ENCODE measurements at places on chromosomes 16 and 17.

DNA sequence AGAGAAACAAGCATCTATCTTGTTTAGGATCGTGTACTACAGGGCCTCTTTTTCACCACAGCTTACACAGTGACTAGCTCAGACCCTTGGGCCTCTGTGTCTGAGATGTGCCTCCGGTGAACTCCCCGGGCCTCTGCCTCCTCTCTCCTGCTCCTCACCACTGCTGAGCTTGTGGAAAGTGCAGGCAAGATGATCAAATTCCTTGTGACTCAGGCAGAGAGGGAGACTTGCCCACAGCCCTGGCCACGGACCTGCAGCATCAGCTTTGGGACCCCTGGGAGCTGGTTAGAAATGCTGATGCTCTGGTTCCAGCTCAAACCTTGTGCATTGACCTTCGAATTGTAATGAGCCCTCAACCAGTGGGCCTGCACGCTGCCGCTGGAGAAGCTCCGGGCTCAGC lies 79.8 kb downstream of the ZDHHC7 start:
- DNase-seq: no peak

- no peak for DNase-seq
Measured at GRCh38 chr17:29838961-29839360, 91.1 kb downstream of the SSH2 start.

DNA sequence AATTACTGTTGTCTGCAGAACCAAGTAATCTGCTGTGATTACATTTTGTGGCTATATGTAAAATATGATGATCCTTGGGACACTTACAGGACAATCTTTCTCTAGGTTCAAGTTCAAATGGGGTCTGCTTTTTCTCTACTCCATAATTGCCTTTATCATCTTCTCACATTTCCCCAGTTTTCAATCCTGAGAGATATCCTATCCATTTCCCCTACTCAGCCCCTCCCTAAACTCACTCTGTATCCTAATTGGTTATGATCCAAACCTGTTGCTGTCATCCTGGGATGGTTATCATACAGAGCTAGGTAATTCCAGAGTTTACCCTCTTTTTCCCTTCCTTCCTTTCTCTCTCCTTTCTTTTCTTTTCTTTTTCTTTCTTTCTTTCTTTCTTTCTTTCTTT lies 100.5 kb upstream of the ELAC2 start:
- no peak for DNase-seq

DNA sequence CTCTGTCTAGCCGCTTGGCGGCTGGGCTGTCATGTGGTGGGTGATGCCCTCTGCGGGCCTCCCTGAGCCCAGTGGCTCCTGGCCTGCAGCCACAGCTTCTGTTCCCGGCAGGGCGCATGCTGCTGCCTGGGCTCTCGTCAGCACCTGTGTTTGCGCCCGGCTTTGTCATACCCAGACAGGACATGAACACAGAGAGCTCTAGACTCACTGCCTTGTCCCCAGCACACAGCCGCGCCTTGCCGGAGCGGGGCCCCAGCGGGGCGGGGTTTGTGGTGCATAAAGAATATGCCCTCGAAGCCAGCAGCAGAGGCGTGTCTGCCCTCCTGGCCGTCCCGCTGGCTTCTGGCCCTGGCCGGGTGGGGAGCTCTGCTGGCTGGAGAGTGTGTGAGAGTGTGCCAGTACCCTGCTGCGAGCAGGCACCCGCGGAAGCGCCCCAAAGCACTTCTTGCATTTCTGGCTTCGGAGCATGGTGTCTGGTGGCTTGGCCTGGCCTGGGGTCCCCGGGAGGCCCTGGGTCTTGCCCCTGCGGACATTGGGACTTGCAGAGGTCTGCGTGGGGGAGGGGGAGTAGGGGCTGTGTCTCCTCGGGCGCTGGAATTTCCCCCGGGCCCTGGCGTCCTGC lies 14.4 kb downstream of the ASPSCR1 start:
- DNase-seq: no peak

DNA sequence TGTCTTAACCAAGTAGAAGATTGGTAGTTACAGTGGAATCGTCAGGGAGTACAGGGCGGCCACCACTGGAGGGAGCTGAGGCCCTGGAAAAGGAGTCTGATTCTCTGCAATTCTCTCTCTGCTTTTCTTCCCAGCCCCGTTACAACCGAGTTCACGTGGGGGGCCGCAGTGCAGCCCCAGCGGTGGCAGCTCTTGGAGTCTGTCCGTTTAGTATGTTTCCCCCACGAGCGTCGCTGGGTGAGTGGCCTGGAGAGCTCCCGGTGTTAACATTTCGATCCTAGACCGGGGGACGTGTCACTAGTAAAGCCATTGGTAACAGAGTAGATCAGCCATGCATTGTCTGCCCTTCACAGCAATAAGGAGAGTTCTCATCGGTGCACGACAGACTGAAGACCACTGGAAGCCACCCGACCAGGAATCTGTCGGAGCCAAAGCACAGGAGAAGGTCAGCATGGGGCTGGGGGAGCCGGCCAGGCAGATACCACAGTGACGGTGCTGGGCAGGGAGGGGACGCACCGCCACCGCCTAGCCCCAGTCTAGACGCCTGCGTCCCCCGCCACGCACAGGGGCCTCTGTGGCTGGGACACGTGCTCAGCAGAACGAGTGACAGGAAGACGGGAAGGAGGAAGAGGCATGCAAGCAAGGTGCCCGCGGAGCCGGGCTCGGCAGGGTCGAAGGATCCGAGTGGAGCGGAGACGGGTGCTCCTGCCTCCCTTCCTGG lies 15.7 kb downstream of the SLC16A3 start:
- DNase-seq: no peak

GRCh38 chr17:71760062-71760720 lies 360.6 kb upstream of the SOX9 start:
- DNase-seq: no peak

DNA sequence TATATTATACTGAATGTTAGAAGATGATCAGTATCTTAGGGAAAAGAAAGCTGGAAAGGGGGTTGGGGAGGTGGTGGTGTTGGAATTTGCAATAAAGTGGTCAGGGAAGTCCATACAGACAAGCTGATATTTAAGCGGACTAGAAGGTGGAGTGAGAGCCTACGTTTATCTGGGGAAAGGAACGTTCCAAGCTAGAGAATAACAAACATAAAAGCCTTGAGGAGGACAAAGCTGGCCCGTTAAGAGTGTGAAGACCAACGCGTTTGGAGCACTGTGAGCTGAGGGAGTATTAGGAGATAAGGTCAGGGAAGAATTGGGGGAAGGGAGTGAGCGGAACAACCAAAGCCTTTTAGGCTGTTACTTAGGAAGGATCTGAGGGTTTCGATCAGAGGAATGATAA lies 1.4 kb downstream of the DDX42 start:
- DNase-seq: no peak

- DNase-seq: no peak
Measured at GRCh38 chr17:7916385-7916682, 245 bp upstream of the RNF227 start.

- no peak for DNase-seq
Measured at GRCh38 chr17:18144855-18145254, 36.3 kb downstream of the MYO15A start.

DNA sequence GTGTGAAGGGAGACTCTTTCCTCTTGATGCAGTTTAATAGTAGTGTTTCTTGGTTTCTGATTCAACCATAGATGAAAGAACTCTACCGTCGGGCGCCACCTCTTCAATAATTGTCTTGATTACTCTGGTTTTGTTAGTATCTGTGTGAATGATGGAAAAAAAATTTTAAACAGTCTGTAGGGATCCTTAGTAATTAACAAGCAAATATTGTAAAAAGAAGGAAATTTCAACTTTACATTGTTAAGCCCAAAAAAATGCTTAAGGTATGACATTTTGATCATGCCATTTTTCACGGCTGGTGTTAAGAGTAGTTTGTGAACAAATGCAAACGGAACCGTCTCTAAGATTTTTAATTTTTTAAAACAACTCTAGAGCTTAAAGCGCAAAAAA lies 4.1 kb downstream of the KRT10 start:
- DNase-seq: no peak

DNA sequence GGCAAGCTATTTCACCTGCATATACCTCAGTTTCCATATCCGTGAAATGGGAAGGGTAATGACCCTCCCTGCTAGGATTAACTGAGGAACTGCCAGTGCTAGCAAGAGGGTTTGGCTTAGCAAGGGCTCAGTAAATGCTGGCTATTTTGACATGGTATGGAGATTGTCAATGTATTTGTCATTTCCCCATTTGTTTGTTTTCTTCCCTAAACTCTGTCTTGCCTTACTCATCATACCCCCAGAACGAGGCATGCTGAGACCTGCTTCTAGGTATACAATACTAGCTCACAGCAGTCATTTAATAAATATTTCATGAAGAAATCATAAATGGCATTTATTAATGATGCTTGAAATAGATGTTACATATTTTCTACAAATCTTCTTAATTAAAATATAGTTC lies 124.0 kb downstream of the DYNLRB2 start:
- no peak for DNase-seq

- no peak for DNase-seq
Measured at GRCh38 chr16:86321491-86321890, 188.8 kb upstream of the FOXF1 start.

- DNase-seq: no peak
Measured at GRCh38 chr17:49401971-49402611, 12.6 kb downstream of the PHB1 start.

DNA sequence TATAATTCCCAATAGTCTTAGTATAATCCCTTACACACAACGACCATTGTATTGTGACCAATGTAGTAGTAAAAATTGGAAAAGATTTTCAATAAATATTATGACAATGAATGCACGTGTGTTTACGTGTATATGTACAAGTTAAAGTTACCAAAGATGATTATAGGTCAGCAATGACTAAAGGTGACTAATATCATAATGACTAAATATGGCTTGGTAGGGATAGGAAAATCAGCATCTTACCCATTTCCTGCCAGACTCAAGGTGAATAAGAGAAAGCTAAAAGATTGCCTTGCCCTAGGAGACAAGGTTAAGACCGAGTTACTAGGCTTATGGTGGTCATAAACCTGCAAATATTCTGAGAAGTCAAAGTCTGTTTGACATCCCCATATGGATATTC lies 34.4 kb downstream of the CPD start:
- no peak for DNase-seq

GRCh38 chr17:63682981-63683380 lies 16.9 kb downstream of the LIMD2 start:
- no peak for DNase-seq

DNA sequence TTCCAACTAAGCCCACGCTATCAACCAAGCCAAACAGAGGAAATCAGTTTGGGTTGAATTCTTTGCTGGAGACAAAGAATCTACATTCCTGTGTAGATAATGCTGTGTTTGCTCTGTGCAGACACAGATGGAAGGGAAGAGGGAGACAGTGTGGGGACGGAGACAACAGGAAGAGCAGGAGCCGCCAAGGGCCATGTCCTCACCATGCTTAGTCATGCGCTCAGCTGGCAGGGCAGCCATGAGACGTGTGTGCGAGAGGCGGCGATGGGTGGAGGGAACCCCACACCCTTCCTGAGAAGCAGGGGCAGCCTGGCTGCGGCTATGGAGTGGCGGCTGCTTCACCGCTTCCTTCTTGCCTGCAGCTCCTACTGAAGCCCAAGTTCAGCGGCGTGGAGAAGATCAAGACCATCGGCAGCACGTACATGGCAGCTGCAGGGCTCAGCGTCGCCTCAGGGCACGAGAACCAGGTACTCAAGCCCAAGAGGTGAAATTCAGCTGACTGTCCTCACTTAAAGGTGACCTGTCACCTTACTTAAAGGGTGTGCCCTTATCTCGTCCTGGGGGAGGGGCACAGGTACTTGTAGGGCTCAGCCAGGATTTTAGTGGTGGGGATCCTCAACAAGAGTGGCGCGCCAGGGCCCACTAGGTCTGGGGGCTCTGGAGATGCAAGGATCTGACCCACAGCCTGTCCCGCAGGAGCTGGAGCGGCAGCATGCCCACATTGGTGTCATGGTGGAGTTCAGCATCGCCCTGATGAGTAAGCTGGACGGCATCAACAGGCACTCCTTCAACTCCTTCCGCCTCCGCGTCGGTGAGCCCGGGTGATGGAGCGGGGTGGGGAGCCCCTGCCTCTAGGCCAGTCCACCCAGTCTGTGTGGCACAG lies 47.5 kb downstream of the ADCY7 start:
- peak; percentile 43 for DNase-seq

DNA sequence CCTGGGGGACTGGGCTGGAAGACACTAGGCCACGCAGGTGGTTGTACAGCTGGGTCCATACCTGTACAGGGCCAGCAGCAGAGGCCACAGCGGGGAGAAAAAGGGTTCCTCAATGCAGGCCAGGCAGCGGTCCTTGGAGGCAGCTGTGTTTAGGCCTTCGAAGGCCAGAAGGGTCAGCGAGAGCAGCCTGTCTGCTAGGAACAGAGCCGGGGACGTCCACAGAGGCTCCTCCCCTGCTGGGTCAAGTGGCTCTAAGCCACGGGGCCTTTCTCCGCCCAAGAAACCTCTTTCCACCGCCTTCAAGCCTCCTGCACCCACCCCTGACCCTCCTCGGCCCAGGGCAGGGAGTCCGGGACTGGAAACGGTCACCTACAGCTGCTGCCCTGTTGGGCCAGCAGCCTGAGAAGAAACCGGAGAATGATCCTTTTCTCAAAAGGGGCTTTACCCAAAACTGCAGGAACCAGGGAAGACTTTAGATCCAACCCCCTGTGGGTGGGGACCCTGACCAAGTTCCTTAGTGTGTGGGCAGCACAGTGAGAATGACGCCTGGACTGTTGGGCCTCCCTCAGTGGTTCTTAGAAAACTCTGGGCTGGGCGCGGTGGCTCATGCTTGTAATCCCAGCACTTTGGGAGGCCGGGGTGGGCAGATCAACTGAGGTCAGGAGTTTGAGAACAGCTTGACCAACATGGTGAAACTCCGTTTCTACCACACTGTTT lies 8.4 kb upstream of the SPATA2L start:
- DNase-seq: no peak

DNA sequence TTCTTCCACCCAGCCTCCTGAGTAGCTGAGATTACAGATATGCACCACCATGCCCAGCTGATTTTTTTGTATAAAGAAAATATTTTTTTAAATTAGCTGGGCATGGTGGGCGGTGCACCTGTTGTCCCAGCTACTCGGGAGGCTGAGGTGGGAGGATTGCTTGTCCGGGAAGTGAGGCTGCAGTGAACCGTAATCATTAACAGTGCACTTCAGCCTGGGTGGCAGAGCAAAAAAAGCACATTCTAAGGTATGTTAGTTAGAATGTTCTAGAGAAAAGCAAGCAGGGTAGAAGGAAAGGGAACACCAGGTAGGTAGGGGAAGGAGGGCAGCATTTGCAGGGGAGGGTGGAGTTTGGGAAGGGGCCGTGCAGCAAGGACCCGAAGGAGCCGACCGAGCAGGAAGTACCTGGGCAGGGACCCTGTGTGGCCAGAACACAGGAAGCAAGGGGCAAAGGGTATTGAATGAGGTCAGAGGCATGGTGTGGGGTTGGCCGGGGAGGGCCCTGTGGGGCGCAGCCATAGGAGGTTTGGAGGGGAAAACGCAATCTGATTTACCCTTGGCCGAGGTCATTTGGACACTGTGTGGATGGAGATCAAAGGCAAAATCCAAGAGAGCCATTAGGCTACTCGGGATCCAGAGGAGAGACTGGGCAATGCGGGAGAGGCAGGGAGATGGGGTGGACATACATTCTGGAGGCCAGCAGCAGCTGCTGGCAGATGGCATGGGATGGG lies 2.3 kb downstream of the C17orf99 start:
- DNase-seq: no peak

- DNase-seq: no peak
Measured at GRCh38 chr17:42409523-42410318, 13.3 kb downstream of the CAVIN1 start.

- DNase-seq: no peak
Measured at GRCh38 chr17:55273579-55274354, 9.0 kb downstream of the HLF start.

Measured in stimulated activated CD4-positive, alpha-beta T cell treated with anti-CD3 and anti-CD28 coated beads, Interleukin-1b, Interleukin-23, amount 100 ng/mL, for 48 hours (primary cell).